ENCODE measurements at places on chromosomes 16 and 17.

GRCh38 chr16:56195151-56195550 lies 3.9 kb downstream of the GNAO1 start:
- no peak for DNase-seq

- no peak for DNase-seq
Observed at GRCh38 chr17:66227212-66228045, 1.8 kb downstream of the APOH start.

- DNase-seq = no peak
Observed at GRCh38 chr17:58412961-58413586, 4.3 kb downstream of the RNF43 start.

- DNase-seq = no peak
Observed at GRCh38 chr17:1229349-1229899, 40.8 kb upstream of the BHLHA9 start.

DNA sequence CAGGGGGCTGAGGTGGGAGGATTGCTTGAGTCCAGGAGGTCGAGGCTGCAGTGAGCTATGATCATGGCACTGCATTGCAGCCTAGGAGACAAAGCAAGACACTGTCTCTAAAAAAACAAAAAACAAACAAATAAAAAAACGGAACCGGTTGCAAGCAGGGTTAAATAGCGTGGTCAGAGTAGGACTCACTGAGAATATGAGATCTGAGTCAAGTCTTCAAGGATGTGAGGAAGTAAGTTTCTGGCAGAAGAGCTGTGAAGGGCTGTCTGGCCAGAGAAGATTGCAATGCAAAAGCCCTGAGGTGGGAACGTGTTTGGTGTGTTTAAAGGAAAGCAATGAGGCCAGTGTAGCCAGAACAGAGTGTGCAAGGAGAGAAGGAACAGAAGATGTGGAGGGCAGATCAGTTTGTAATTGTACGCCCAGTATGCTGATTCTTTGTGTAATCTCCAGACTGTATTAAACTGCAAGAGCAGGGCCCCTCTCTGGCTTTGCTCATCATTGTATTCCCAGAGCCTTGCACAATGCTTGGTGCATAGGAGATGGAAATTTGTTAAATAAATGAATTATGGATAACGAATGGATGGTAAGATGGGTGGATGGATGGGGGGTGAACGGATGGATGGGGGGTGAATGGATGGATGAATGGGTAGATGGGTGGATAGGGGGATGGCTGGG lies 6.3 kb downstream of the G6PC1 start:
- DNase-seq = no peak

DNA sequence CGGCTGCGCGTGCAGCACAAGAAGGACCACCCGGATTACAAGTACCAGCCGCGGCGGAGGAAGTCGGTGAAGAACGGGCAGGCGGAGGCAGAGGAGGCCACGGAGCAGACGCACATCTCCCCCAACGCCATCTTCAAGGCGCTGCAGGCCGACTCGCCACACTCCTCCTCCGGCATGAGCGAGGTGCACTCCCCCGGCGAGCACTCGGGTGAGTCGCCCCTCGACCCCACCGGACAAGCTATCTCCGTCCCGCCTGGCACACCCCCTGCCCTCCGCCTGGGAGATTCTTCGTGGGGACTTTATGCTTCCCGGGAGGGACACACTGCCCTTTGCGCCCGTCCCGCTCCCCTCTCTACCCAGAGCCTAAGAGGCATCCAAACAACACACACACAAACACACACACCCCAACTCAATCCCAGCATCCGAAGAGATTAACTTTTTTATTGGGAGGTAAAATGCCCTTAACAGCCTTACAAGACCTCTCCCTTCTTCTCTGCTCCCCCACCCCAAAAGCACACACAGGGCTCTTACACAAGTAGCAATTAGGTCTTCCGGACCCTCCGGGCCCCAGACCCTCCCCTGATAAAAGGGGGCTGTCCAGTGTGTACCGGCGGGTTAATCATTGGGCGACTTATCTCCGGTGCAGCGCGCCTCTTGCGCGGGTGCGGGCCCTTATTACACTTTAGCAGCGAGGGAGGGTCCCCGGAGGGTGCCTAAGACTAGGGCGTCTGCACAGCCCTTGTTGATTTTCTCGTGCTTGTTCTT lies 2.1 kb downstream of the SOX9 start:
- DNase-seq = no peak

GRCh38 chr17:72968798-72969197 lies 123.7 kb downstream of the SLC39A11 start:
- DNase-seq = no peak

DNA sequence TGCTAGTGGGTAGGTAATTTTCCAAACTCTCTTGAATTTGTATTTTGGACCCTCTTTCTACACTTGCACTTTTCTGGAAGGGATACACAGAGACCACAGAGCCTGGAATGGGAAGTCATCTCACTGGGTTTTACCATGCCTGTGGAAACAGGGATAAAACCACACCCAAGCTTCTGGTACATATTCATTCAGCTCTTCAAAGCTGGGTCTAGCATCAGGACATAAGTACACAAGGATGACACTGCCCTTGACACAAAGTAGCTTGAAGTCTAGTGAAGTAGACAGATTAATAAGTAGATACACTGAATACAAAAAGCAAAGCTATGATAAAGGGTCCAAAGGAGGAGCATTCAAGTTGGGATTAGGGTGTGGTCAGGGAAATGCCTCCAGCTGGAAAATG lies 118.2 kb downstream of the CDH11 start:
- no peak for DNase-seq

DNA sequence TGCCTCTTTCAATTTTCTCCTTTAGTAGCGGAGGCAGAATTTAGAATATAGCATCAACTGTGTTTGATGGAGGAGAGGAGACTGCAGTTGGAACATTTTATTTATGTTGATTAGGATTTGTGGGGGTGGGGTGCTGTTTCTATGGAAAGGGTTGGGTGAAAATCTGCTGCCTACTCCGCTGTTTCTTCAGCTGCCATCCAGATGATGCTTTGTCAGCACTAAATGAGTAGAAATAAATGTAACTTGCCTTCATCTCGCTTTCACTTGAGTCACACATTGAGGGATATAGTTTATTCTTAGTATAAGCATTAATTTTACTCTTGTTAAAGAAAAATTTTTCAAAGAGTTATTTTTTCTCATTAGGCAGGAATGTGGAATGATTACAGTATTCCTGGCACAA lies 42.1 kb downstream of the ABHD15 start:
- DNase-seq = no peak

GRCh38 chr16:17830651-17831050 lies 359.9 kb upstream of the XYLT1 start:
- DNase-seq = no peak

- DNase-seq = no peak
Observed at GRCh38 chr16:86739808-86740207, 161.5 kb downstream of the FOXL1 start.

- DNase-seq = no peak
Observed at GRCh38 chr17:64063088-64063487, 42.7 kb upstream of the ICAM2 start.

DNA sequence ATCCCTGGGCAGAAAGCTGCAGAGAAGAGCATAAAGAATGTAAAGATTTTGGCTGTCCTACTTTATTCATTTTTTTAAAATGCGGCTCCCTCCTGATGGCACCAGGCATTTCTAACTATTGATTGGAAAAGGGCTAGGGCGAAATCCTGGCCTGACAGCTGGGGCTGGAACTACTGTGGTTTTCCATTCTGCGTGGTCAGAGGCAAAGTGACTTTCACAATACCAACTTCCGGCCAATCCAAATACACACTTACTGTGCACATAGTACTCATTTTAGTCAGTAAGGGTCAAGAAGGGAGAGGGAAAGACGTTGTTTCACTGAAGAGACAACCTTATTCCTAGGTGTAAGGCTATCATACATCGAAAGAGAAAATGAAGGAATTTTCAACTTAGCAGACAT lies 113.8 kb upstream of the PMFBP1 start:
- no peak for DNase-seq

DNA sequence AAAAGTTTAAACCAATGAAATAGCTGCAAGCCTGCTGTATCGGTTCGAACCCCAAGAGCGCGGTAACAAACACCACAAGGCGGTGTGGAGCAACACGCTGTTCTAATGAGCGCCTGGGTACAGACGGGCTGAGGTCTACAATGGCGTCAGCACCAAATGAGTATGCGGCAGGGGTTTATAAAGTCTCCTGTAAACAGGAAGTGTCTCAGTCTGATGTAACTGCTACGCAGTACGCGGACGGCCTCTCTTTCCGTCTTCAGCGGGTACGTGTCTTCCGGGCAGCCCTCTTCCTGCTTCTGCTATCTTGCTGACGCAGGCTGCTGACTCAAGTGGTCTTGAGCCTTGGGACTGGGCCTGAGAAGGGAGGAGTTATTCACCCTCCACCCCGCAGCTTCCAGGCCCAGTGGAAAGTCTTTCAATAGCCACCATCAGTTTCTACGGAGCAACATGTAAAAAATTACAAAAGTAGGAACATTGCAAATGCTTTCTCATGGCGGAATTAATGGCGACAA lies 40.5 kb upstream of the KCNJ2 start:
- no peak for DNase-seq

GRCh38 chr16:17561056-17561455 lies 90.3 kb upstream of the XYLT1 start:
- no peak for DNase-seq

DNA sequence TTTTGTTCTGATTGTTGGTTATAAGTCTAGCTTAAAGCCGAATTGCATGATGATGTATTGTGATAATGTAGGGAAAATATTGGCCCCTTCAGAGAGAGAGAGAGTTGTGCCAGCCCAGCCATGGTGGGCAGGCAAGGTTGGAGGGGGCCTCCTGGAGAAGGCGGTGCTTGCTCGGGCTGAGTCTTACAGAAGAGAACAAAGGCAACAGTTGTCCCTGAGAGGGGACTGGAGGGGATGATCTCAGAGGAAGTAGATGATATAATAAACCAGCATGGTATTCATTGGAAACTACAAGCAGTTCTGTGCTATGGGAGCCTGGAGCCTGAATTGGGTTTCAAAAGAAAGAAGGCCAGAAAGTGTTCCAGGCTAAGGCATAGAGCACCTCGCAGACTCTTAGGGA lies 173.8 kb downstream of the RPTOR start:
- DNase-seq = no peak

DNA sequence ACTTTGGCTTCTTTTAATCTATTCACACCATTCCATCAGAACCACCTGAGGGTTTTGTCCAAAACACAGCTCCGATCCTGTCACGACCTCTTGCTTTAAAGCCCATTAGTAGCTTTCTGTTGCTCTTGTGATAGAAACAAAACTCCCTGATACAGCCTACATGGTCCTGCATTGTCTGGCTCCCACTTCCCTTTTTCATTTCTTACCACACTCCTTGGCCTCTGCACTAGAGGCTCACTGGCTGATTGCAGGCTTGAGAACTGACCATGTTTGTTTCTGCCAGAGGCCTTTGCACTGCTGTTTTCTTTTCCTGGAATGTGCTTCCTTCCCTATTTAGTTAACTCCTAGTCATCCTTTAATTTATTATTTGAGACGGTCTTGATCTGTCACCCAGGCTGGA lies 23.7 kb downstream of the IST1 start:
- DNase-seq = no peak

GRCh38 chr17:47966079-47966519 lies 4.8 kb upstream of the CDK5RAP3 start:
- DNase-seq = no peak

DNA sequence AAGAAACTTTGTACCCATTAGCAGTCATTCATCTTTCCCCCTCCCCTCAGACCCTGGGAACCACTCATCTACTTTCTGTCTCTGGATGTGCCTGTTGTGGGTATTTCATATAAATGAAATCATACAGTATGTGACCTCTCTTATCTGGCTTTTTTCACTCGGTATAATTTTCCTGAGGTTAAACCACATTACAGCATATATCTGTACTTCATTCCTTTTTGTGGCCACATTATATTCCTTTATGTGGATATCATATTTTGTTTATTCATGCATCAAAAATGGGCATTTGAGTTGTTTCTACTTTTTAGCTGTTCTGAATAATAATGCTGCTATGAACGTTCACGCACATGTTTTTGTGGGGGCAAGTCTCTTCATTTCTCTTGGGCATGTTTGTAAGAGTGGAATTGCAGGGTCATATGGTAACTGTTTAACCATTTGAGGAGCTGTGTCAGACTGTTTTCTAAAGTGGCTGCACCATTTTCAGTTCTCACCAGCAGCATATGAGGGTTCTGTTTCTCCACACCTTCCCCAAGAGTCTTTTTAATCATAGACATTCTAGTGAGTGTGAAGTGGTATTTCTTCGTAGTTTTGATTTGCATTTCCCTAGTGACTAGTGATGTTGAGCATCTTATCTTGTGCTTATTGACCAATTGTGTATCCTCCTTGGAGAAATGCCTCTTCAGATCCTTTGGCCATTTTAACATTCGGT lies 3.8 kb downstream of the SNX29 start:
- DNase-seq = no peak

GRCh38 chr17:65527857-65528591 lies 33.4 kb downstream of the AXIN2 start:
- DNase-seq = no peak

DNA sequence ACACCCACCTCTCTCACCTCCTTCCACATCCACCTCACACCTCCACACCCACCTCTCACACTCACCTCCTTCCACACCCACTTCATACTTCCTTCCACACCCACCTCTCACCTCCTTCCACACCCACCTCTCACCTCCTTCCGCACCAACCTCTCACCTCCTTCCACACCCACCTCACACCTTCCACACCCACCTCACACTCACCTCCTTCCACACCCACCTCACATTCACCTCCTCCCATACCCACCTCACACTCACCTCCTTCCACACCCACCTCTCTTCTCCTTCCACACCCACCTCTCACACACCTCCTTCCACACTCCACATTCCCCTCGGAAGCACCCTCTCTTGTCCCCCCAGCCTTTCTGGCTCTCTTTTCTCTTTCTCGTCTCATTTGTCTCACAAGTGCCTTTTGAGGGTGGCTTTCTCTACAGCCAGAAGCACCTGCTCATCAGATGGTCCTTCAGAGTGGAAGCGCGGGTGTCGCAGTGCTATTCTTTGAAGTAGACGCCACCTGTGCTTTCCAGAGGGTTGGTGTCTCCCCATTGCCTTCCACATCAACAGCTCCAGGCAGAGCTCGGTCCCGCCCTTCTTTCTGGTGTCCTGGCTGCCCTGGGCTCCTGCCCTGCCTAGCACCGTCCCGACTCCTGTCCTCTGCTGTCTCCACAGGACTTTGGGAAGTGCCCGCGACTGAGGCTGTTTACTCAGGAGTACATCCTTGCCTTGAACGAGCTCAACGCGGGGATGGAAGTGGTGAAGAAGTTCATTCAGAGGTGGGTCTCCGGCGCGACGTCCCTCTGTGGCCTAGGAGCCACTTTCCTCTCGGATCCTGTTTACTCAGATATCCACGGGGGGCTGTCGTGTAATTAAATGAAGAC lies 109.4 kb upstream of the PLCG2 start:
- no peak for DNase-seq

DNA sequence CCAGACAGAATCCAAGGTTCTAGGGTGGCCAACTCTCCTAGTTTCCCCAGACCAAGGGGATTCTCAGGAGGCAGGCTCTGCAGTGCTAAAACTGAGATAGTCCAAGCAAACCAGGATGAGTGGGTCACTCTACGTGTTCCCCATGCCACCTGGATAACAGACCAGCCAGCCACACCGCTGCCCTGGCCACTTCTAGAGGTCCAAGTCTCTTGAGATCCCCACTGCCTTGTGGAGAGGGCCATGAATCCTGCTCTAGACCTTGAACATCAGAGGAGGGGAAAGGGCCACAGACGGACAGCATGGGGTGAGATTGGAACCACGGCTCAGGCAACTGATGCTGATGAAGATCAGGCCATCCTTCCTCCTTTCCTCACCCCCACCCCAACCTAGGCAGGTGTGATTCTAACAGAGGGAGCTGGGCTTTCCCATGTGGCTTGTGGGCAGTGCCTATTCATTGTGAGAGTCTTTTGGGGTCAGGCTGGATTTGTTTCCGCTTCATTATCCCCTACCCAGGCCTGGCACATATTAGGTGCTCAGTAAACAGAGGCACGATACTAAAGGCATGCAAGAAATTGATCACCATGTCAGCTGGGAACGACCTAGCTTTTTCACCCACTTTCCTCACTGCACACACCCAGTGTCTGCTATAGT lies 16.8 kb upstream of the TVP23A start:
- no peak for DNase-seq
